NCI-H226 (cell line): ENCODE measurements at places on chromosomes 5 and 9.

GRCh38 chr9:75907923-75908322 is 17.4 kb downstream of the PCSK5 start:
- DNase-seq = no peak

DNA sequence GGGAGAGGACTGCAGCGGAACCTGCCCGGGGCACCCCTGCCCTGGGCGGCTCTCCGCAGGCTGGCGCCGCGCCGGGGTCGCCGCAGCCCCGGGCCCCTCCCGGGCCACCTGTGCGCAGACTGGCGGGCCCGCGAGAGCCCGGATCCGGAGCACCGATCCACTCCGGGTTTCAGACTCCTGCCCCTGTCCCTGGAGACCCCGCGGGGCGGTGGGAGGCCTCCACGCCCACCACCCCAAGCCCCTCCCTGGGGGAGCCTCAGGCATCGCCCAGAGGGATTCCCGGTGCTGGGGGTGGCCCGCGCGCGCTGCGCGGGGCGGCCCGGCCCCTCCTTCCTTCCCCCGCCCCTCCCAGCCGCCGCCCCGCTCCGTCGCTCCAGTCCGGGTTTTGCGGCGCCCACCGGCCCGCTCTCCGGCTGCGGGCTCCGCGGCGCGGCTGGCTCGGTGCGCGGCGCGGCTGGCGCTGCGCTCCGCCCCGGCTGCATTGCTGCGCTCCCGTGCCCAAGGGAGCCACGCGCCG is at the start of gene UNC5A:
Gene UNC5A, plus strand, starts transcription at position 479 of the 517 bp plus-strand sequence. CDS start 192 bp downstream, outside the sequence.
- peak; percentile 50 for DNase-seq

DNA sequence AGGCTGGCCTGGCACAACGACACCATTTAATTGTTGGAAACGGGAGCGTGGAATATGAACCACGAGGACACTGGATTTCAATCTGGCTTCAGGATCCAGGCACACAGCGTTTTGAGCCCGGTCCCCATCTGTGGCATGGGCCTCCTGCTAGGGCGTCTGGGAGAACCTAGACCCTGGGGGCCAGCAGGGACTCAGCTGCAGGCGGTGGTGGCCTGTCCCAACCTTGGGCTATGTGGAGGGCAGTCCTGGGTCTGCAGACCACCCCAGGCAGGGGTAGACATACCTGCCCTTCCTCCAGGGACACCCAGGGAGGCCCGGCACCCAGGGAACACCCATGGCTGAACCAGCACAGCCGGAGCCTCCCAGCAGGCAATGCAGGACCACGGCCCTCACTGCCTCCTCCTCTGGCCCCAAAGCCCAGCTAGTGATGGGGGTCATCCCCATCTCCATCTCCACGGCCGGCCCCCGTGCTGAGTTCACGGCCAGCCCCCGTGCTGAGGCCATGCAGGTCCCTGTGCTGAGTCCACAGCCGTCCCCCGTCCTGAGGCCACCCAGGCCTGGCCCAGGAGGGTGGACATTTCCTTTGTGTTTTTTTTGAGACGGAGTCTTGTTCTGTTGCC is 18.5 kb upstream of the UBAC1 start:
- no peak for DNase-seq

DNA sequence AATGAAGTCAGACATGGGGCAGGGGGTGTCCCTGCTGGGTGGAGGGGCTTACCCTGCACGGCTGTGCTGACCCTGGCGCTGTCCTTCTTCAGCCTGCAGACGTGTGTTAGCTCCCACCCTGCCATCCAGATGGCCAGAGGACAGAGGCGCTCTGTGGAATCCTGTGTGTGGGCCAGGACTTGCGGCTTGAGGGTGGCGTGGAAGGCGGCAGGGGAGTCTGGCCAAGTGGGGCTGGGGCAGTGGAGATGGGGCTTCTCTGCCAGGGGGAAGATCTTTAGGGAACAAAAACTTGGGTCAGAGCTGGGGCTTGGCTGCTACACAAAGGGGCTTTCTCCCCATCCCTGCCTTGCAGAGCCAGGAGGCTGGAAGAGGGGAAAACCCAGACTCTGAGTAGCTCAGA is 46.5 kb upstream of the SYNPO start:
- DNase-seq = no peak

DNA sequence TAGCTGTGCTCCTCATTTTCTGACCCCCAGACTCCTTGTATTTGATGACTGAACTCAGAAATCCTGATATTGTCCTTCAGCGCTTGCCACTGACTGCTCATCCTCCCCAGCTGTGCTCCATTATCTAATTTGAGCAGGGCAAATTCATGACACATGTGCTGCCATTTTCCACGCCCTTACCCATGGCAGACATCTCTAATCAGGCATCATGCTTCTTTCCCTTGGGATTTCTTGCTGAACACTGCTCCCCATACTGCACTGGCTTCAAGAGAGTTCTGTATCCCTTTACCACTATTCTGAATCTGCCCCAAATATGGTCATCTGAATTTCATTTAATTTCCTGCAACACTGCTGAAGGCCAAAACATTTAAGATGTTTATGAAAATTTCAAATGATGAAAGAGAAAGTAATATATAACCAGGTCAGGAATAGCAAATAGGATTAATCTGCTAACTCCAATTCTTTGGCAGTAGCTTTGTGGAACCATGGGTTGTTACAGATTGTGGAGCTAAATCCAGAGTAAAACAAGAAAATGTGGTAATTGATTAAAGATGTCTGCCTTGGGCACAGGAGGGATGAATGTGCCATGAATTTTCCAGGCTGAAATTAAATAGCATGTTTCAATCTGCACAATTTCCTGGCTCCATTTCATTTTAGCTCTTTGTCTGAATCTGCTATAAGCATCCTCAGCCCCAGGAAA is 93.6 kb downstream of the CYFIP2 start:
- DNase-seq = no peak

GRCh38 chr5:120254385-120254784 is 209.7 kb upstream of the PRR16 start:
- DNase-seq = peak; percentile 11

- peak; percentile 8 for DNase-seq
These were observed 54.0 kb downstream of the CCDC171 start for GRCh38 chr9:15606643-15607472.

GRCh38 chr5:168227001-168227400 is 64.4 kb upstream of the WWC1 start:
- DNase-seq = peak; percentile 18

GRCh38 chr5:141534492-141535213 is 45.8 kb downstream of the PCDHGC5 start:
- DNase-seq = no peak

- DNase-seq = no peak
These were observed 63.3 kb downstream of the RGS3 start for GRCh38 chr9:113526841-113527240.

GRCh38 chr5:107873877-107874276 is 203.1 kb upstream of the EFNA5 start:
- DNase-seq = no peak

- no peak for DNase-seq
These were observed 171.5 kb downstream of the NXNL2 start for GRCh38 chr9:88706193-88707113.

- no peak for DNase-seq
These were observed at the start of gene FSTL4 for GRCh38 chr5:133612249-133612860. Gene FSTL4, minus strand, starts transcription at chr5:133612541.

DNA sequence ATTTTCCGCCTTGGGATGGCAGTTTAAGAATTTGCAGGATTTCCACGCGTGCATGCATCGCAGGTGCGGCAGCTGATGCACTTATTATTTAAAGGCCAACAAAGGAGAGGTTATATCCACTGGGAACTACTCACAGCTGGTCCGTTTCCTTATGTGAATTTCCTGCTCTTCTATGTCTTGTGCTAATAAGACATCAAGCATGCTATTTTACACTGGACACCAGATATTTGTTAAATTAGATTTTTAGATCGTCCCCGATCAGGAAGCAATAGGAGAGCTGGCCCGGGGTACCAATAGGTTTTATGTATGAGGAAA is 476 bp upstream of the DTWD2 start:
- DNase-seq = no peak

DNA sequence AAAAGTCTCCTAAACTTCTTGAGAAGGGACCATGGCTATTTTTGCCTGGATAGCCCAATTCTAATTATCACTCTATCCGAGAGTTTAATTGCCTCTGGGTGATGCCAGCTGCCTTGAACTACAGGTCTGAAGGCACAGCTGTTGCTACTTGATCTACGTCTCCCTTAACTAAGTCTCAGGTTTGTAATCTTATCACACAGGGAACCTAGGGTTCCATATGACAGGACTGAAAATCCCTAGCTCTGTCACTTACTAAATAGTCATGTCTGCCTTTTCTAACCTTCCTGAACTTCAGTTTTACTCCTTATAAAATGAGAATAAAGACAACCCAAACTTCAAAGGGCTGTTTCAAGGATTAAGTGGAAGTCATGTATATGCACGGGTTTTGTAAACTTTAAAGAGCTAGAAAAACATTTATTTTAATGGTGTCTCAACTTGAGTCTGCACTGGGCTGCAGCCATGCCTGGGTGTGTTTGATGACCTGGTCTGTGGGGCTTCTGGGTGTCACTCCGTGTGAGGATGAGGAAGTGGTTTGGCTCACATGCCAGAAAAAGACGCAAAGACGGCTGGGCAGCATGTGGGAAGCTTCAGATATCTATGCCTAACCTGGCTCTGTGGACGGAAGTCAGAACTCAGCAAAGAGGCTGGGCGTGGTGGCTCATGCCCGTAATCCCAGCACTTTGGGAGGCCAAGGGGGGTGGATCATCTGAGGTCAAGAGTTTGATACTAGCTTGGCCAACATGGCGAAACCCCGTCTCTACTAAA is 129.3 kb upstream of the SLC44A1 start:
- no peak for DNase-seq

- no peak for DNase-seq
These were observed 205.8 kb downstream of the GABBR2 start for GRCh38 chr9:98502976-98503325.

DNA sequence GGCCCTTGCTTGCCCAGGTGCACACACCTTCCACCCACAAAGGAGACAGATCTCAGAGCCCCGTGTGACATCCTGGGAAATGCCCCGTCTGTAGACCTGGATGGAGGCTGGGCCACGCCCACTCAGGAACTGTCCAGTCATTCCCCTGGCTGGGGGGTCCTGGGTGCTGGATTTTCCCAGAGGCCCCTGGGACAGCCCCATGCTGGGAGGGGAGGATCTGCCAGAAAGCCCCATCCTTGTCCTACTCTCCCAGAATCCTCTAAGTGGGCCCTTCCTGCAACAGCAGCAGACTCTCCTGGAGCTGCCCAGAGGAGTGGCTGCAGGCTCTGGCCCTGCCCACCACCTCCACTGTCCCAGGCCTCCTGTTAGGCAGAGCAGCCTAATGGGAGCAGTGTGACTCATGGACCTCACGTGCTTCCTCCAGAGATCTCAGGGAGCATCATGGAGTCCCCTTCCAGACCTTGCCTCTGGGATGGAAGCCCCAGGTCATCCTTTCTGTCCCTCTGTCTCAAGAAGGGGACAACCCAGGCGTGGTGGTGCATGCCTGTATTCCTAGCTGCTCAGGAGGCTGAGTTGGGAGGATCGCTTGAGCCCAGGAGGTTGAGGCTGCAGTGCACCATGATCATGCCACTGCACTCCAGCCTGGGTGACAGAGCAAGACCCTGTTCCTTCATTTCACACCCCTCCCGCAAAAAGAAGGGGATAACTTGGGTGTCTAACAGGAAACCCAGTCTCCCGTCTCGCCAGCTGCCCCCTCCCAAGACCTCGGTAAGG is 51.7 kb downstream of the JADE2 start:
- peak; percentile 88 for DNase-seq

DNA sequence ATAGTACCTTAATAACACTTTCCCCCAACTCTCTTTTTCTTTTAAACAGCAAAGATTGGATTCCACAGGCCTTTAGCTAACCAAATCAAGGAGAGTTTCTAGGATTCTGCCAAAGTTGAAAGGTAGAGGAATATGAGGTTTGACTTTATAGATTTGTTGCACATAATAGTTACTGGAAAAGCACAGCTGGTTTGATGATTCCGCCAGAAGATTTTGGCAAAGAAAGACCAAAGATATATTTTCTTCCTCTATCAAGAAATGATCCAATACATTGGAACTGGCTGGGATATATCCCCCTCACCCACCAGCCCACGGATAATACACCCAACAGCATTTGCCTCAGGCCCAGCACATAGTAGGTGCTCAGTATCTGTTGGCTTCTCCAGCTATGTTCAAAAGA is 289.8 kb downstream of the EBF1 start:
- DNase-seq = no peak

- peak; percentile 92 for DNase-seq
These were observed 76.4 kb upstream of the RARS1 start for GRCh38 chr5:168409591-168410458.

GRCh38 chr9:69143291-69143690 is 30.8 kb upstream of the TJP2 start:
- DNase-seq = no peak

DNA sequence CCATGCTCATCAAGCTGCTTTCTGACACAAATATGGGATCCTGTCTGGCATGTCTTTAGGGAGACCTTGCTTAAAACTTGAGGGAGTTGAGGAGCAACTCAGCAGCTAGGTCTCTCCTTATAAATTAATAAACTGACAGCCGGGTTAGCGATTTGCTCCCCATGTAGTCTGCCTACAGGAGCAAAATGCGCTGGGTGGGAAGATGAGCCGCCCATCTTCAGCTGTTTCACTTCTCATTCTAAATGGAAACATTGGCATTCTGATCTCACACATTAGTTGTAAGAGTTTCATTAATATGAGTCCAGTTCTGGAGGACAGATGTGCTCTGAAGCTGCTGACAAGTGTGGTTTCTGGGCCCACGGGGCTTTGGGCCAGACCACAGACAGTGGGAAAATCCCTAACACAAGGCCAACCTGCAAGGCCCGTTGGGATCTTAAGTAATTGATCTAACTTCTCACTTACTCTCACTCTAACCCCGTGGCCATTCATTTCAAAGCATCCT is 197.0 kb downstream of the MCTP1 start:
- DNase-seq = no peak
